ENCODE measurements at places on chromosomes 16 and 17.
A peak's percentile ranks its signal among the peaks of the same experiment; 100 is the strongest.

- no peaks in the 10 kb centered on the region for H3K36me3 ChIP-seq
- H3K27ac ChIP-seq: no peak overlapping the region
- no peak for DNase-seq
- H3K4me1 ChIP-seq: peaks cover 11% of the 10 kb centered on the region
- H3K27me3 ChIP-seq: no peaks in the 10 kb centered on the region
Observed at GRCh38 chr16:57143149-57143921, 42.5 kb downstream of the PSME3IP1 start.

DNA sequence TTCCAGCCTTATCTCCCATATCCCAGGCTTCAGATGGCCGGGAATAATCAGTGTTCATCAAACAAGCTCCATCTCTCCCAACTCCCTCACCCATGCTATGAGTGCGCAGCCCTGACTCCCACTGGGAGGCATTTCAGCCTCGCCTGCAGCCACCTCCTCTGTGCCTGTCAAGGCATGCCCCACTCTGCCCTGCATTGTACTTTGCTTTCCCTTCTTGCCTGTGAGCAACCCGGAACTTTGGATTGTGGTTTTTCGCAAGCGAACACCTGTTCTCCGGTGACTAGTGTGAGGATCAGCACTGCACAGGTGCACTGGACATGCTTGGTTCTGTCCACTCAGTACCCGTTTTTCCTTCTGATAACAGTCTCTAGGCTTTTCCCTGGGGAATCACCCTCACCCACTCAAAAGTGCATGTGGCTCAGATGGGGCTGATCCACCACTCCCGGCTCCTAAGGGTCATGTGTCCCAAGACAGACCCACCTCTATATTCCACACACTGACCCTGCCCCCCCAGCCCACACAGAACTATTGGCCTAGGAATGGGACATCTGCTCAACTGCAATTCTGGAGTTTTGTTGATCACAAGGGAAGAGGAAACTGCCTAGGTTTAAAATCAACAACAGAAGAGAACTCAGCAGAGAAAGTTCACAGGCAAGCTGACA is 9.1 kb downstream of the CHST6 start:
- H3K27me3 ChIP-seq: no peaks in the 10 kb centered on the region
- no peak for DNase-seq
- no peaks in the 10 kb centered on the region for H3K4me1 ChIP-seq
- H3K36me3 ChIP-seq: peaks cover 6% of the 10 kb centered on the region
- no peak overlapping the region for H3K27ac ChIP-seq
- no peak overlapping the region for H3K4me3 ChIP-seq

DNA sequence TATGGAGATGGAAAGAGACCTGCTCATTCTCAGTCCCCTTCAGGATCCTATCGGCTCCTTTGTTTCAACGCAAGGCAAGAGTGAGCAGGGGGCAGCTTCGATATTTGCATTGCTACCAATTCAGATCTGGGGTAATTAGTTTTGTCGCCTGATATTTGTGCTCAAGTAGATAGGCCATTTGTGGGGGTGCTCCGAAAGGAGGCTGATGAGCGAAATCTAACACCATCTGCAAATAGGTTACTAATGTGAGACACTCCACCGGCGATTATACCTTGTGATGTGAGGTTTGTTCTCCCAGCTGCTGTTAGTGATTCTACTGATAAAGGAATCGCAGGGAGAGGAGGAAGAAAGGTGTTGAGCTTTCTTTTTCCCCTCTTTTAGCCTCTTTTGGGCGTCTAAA is 31.5 kb downstream of the WSCD1 start:
- DNase-seq: no peak
- peaks cover 36% of the 10 kb centered on the region for H3K36me3 ChIP-seq
- no peaks in the 10 kb centered on the region for H3K27me3 ChIP-seq
- H3K27ac ChIP-seq: peak overlapping the region; percentile 3
- peaks cover 21% of the 10 kb centered on the region for H3K4me1 ChIP-seq

GRCh38 chr16:2015117-2015946 is 4.3 kb upstream of the NPW start:
- H3K36me3 ChIP-seq: no peaks in the 10 kb centered on the region
- H3K27ac ChIP-seq: no peak overlapping the region
- peaks cover 7% of the 10 kb centered on the region for H3K27me3 ChIP-seq
- no peak overlapping the region for H3K4me3 ChIP-seq

DNA sequence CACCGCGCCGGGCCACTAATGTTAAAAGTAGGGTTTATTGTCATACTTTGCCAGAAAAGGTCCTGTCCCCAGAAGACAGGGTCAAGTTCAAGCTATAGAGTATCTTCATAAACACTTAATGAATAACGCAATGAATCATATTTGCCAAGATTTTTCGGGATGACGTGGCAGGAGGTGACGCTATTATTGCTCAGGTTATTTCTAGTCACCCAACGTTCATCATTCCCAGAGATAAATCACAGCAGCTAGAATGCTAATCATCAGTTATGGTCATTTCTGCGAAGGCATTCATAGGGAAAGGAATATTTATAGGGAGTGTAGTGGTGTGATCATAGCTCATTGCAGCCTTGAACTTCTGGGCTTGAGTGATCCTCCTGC is 2.0 kb downstream of the TMC5 start:
- no peaks in the 10 kb centered on the region for H3K4me1 ChIP-seq
- H3K27me3 ChIP-seq: no peaks in the 10 kb centered on the region
- H3K36me3 ChIP-seq: peaks cover 10% of the 10 kb centered on the region
- DNase-seq: no peak
- H3K27ac ChIP-seq: no peak overlapping the region

DNA sequence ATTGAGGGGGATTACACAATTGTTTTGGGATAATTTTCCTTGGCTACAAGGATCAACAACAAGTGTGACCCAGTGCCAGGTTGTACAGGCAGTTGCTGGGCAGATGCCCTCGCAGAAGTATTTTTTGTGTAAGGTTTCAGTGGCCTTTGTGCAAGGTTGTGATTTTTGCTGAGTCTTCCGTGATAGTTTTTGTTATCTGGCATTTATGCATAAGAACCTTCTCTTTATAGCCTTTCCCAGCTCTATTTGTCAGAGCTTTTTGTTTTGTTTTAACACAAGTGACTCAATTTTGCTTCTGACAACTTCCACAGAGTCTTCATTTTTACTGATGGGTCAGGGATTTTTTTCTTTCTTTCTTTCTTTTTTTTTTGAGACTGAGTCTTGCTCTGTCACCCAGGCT is 6.7 kb upstream of the PRPSAP1 start:
- H3K27ac ChIP-seq: no peak overlapping the region
- no peak for DNase-seq
- H3K27me3 ChIP-seq: no peaks in the 10 kb centered on the region
- no peaks in the 10 kb centered on the region for H3K36me3 ChIP-seq
- H3K4me3 ChIP-seq: no peak overlapping the region

GRCh38 chr16:67884-68789 is 4.3 kb downstream of the RHBDF1 start:
- peaks cover 3% of the 10 kb centered on the region for H3K4me1 ChIP-seq
- H3K27ac ChIP-seq: no peak overlapping the region

GRCh38 chr17:78276098-78276887 is 44.9 kb downstream of the TMEM235 start:
- H3K4me3 ChIP-seq: no peak overlapping the region
- H3K27me3 ChIP-seq: no peaks in the 10 kb centered on the region
- H3K27ac ChIP-seq: no peak overlapping the region
- H3K4me1 ChIP-seq: no peaks in the 10 kb centered on the region

GRCh38 chr16:49116873-49117272 is 164.8 kb downstream of the CBLN1 start:
- no peaks in the 10 kb centered on the region for H3K36me3 ChIP-seq
- H3K27me3 ChIP-seq: no peaks in the 10 kb centered on the region
- no peak overlapping the region for H3K4me3 ChIP-seq
- DNase-seq: no peak
- H3K4me1 ChIP-seq: no peaks in the 10 kb centered on the region

GRCh38 chr17:78419970-78420815 is 41.7 kb downstream of the PGS1 start:
- no peaks in the 10 kb centered on the region for H3K27me3 ChIP-seq
- H3K27ac ChIP-seq: no peak overlapping the region
- no peak overlapping the region for H3K4me3 ChIP-seq
- H3K36me3 ChIP-seq: peaks cover 28% of the 10 kb centered on the region

DNA sequence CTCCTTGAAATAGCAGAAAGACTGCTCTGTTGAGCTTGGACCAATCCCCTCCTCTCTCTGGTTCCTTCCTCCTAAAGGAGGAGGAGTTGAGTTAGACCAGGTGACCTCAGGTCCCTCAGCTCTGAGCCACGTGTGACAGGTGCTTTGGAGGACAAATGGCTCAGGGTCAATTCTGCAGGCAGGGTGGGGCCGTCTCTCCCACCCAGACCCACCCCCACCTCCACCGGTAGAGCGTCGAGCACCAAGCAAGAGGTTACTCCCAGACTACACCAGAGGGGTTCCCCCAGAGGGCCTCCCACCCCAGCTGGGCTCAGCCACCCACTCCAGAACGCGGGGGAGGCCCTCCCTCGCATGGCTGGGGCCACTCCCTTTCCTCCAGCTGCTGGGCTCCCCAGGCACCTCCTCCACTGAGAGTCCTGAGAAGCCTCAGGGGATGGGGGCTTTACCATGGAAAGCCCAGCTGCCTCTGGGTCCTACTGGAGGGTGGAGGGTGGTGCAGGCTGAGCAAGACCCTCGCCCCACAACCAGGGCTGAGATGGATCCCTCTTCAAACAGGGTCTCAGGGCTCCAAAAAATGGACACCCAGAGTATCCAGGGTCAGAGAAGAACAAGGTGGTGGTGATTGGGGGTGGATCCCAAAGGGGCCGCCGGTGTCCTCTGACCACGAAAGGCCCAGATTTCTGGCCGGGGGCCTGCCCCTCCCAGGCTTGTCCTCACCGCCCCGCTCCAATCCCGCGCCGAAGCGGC is 7.6 kb downstream of the MYO1C start:
- no peak overlapping the region for H3K27ac ChIP-seq
- peak; percentile 88 for DNase-seq
- peaks cover 2% of the 10 kb centered on the region for H3K36me3 ChIP-seq
- H3K4me3 ChIP-seq: peak overlapping the region; percentile 87

GRCh38 chr16:10787304-10787703 is 31.3 kb downstream of the TVP23A start:
- H3K27me3 ChIP-seq: no peaks in the 10 kb centered on the region
- H3K4me1 ChIP-seq: no peaks in the 10 kb centered on the region
- H3K4me3 ChIP-seq: no peak overlapping the region
